ENCODE measurements at places on chromosomes 16 and 17.

DNA sequence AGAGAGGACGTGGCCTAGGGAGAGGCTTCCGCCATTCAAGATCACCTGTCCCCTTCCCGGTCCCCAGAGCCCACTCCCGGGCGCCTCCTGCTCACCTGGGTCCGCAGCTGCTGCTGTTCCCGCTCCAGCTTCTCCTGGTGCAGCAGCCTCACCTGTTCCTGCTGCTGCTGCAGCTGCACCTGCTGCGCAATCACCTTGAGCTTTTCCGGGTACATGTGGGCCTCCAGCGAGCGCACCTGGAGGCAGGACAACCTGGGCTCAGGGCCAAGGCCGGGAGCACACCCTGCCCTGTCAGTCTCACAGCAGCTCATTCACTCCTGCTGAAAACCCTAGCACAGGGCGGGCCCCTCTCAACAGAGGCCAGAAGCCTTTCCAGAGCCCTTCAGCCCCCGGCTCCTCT is 12.5 kb downstream of the TFAP4 start:
- H3K36me3 ChIP-seq, result peaks cover 22% of the 10 kb centered on the region
- H3K27me3 ChIP-seq, result no peaks in the 10 kb centered on the region
- DNase-seq, result no peak
- H3K4me1 ChIP-seq, result peaks cover 22% of the 10 kb centered on the region
- H3K4me3 ChIP-seq, result no peak overlapping the region
- H3K27ac ChIP-seq, result no peak overlapping the region

DNA sequence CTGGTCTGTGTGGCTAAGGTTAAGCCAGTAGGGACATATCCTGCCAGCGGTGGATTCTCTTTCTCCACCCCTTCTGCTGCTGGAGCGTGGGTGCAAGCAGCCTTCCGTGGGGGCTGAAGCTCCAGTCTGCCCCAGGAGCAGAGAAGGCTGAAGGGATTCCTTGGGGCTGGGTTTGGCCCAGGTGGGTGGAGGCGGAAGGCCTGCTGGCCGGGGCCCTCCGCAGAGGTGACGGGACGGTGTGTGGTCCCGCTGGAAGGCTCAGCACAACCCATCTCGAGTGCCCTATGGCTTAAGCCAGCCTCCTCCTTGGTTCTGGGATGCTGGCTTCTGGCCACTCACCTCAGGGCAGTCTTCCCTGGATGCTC is 13.1 kb downstream of the TIMM22 start:
- H3K4me3 ChIP-seq, result no peak overlapping the region
- peaks cover 77% of the 10 kb centered on the region for H3K36me3 ChIP-seq
- H3K27ac ChIP-seq, result peak overlapping the region; percentile 1
- no peak for DNase-seq
- H3K27me3 ChIP-seq, result no peaks in the 10 kb centered on the region

- H3K4me3 ChIP-seq, result no peak overlapping the region
- no peaks in the 10 kb centered on the region for H3K27me3 ChIP-seq
- DNase-seq, result no peak
- H3K27ac ChIP-seq, result no peak overlapping the region
- peaks cover 19% of the 10 kb centered on the region for H3K4me1 ChIP-seq
These were observed 2.6 kb upstream of the TMEM219 start for GRCh38 chr16:29959293-29959692.

- no peak overlapping the region for H3K27ac ChIP-seq
- H3K36me3 ChIP-seq, result no peaks in the 10 kb centered on the region
- H3K4me1 ChIP-seq, result no peaks in the 10 kb centered on the region
- DNase-seq, result no peak
- H3K27me3 ChIP-seq, result no peaks in the 10 kb centered on the region
These were observed 310.0 kb downstream of the SOX9 start for GRCh38 chr17:72430611-72431432.
